CD4-positive, alpha-beta T cell treated with Interferon alpha-2 for 1 hour (primary cell): ENCODE measurements at places on chromosomes 13 and 19.
A peak's percentile ranks its signal among the peaks of the same experiment; 100 is the strongest.

DNA sequence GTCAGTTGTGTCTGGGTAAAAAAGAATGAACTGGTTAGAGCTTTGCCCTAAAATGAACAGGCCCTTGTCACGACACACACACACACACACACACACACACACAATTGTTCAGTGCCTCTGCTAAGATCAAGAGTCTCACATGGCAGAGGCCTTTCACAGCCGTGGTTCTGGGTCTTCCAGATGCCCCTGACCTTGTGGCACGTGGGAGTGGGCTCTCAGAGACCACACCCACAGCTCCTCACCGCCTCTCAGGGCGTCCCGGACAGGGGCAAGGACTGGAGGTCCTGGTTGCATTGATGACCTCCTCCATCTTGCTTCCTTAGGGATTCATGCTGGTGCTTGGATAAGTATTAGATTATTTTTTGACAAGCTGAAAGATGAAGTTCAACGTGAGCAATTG lies 101.0 kb downstream of the HSPH1 start:
- DNase-seq: no peak

- DNase-seq: peak; percentile 27
Observed at GRCh38 chr13:51523082-51523518, 61.2 kb upstream of the WDFY2 start.

GRCh38 chr13:40377783-40378182 lies 288.7 kb downstream of the FOXO1 start:
- DNase-seq: no peak

GRCh38 chr13:46195016-46195415 lies 13.0 kb upstream of the LCP1 start:
- no peak for DNase-seq

- DNase-seq: peak; percentile 50
Observed at GRCh38 chr19:35557539-35558399, 5.7 kb downstream of the ATP4A start.

DNA sequence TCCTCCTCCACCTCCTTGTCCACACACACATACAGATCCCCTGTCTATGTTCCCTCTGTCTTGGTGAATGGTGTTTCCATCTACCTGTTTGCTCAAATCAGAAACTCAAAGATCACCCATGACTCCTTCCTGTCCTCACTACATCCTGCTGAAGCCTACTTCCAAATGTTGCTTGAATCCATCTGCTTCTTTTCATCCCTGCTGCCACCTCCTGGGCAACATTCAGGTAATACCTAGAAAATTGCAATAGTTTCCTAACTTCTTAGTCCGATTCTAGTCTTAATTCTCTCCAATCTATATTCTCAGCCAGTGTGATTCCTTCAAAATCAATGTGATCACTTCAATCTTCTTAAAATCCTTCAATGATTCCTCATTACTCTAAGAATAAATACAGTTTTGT lies 155.5 kb upstream of the STARD13 start:
- DNase-seq: no peak

DNA sequence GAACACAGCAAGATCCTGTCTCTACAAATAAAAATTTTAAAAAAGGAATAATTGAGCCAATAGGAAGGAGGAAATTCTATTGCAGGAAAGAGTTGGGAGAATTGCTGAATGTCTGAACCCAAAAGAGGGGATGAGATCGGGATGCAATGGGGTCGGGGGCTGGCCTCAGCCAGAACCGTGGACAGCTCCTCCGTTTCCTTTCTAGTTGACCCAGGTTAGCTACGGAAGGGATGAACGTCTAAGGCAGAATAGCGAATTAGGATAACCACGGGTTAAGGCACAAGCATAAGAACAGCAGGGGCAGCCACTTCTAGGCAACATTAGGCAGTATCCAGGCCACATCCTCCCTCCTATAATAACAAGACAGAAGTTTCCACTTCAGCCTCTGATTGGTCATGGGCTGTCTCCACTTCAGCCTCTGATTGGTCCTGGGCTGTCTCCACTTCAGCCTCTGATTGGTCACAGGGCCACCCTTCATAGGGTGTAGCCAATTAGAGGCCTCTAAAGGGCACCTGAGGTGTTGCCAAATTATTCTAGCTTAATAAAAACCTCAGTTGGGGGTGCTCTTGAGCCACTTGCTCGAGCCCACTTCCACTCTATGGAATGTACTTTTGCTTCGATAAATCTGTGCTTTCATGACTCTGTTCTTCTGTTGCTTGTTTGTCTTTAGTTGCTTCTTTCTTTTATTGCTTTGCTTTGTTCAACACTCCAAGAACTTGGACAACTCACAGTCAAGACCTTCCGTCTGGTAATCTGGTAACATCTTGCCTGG lies 24.9 kb upstream of the TPM4 start:
- DNase-seq: peak; percentile 63

GRCh38 chr19:12880551-12881171 lies 588 bp downstream of the DNASE2 start:
- no peak for DNase-seq

DNA sequence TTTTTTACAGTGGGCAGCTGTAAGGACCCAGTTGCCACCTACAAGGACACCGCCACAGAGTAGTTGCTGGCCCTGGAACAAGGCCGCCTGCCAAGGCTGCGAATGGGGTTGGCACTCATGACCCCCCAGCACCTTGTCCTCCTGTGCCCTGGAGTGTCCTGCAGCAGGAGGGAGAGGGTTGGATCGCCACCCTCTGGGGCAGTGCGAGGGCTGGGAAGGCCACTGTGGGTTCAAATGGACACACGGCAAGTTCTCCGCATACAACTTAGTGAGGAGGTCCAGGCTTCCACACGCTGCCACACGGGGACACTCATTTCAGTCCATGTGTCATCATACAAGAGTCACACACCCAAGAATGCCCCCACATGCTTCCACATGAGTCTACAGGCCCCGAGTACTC lies 978 bp downstream of the KLK8 start:
- DNase-seq: no peak

DNA sequence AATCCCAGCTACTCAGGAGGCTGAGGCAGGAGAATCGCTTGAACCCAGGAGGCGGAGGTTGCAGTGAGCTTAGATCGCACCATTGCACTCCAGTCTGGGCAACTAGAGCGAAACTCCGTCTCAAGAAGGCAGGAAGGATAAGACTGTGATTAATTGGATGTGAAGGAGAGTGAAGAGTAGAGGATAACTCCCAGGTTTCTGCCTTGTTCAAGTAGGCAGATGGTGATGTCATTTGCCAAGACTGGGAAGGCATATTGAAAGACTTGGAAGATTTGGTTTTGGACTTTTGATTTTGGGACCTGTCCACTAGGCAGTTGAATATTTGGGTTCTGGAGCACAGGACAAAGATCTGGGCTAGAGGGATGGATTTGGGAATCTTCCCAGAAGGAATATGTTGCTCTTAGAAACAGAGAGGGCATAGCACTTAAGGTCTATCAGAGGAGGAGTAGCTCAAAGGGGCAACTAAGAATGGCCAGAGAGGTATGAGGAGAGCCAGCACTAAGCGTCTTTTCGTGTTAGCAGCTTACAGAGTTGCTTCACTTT lies 20.0 kb downstream of the GARRE1 start:
- DNase-seq: no peak

DNA sequence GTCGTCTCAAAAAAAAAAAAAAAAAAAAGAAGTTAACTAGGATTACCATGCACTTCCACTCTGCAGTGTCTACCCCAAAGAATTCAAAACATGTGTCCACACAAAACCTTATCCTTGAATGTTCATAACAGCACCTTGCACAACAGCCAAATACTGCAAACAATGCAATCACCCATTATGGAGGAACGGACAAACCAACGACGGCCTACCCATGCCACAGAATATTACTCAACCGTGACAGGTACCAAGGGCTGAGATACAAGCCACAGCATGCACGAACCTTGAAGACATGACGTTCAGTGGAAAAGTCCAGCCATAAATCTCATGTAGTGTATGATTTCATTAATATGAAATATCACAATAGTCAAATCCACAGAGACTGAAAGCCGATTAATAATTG lies 3.0 kb upstream of the SHISA7 start:
- no peak for DNase-seq

DNA sequence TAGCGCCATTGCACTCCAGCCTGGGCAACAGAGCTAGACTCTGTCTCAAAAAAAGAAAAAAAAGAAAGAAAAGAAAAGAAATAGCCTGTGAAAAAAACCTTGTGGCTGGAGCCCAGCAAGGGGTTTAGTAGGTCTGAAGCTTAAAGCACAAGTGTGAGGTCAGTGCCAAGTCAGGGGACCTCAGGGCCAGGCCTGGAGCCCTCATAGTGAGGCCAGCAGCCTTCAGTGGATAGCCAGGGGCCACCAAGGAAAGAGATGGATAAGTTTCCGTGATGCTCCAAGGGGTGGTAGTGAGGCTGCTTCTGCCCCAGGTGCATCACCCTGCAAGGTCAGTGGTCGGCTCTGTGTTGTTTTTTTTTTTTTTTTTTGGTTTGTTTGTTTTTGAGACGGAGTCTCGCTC lies 12.9 kb downstream of the TINCR start:
- no peak for DNase-seq

GRCh38 chr19:43625918-43626579 lies 6.6 kb upstream of the ZNF428 start:
- no peak for DNase-seq

- DNase-seq: no peak
Observed at GRCh38 chr13:29925457-29926097, 75.2 kb upstream of the UBL3 start.

- no peak for DNase-seq
Observed at GRCh38 chr19:8204961-8205360, 4.2 kb upstream of the CERS4 start.

GRCh38 chr19:4342615-4343369 lies 570 bp upstream of the MPND start:
- peak; percentile 99 for DNase-seq

DNA sequence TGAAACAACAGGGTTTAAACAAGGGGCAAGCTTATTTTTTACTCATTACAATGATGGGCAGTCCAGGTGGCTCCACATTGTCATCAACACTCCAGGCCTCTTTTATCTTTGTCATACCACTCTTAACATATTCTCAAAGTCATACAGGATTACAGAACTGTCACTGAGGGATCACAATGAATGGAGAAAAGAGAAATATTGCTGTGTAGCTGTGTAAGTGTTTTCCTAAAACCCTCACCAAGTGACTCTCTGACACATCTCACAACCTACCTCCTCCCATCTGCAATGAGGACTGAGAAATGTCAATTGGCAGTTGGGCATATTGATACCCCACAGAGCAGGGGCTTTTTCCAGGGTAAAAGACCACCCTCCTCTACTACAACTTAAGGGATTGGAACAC lies 562.1 kb downstream of the TBC1D4 start:
- no peak for DNase-seq

GRCh38 chr13:77696006-77696878 lies 1.2 kb upstream of the SLAIN1 start:
- DNase-seq: peak; percentile 57

- no peak for DNase-seq
Observed at GRCh38 chr13:29718694-29719093, 123.2 kb upstream of the SLC7A1 start.

DNA sequence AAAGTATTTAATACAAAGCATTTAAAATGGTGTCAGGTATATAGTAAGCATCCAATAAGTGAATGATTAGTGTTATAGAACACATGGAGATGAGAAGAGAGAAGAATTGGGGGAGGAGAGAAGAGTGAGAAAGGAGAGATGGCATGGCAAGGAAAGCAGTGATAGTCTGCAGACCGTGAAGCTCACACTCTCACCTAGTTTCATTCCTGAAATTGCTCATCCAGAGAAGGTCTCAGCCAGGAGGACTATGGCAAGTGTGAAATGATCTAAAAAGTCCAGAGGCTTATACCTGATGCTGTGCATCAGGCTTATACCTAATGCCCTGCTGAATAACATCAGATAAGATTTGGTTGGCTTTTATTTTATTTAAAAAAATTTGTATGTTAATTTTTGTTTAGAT lies 351.6 kb upstream of the KLF12 start:
- no peak for DNase-seq

- no peak for DNase-seq
Observed at GRCh38 chr13:34721631-34722595, 220.2 kb upstream of the NBEA start.

DNA sequence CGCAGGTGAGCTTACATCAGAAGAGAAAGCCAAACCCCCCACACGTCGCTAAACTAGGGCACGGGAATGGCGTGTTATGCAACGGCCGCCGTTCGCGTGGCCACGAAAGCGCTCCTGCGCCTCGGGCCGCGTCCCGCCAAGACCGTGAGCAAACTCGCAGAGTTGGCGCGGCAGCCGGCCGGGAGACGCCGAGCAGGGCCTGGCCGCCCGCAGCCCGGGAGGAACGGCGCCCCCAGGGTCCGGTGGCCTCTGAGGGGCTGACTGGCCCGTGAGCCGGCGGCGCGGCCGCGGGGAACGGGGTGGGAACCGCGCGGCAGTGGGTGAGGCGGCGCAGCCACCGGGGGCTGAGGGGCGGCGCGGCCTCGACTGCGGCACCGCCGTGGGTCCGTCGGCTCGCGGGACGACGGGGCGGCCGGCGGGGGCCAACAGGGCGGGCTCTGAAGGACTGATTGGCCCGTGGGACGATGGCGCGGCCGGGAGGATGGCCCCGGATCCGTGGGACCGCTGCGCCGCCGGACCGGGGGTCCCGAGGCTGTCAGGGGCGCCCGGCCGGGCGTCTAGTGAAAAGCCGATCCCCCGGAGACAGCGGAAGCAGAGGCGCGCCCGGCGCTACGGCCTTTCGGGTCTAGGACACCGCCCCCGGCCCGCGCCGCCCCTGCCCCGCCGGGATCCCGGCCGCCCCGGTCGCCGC lies 903 bp downstream of the LATS2 start:
- DNase-seq: no peak

GRCh38 chr19:53132141-53132991 lies at the start of gene ZNF415:
ZNF415 (minus strand) TSS chr19:53132910; CDS start chr19:53122676, 10,234 bp downstream.
- DNase-seq: peak; percentile 67

DNA sequence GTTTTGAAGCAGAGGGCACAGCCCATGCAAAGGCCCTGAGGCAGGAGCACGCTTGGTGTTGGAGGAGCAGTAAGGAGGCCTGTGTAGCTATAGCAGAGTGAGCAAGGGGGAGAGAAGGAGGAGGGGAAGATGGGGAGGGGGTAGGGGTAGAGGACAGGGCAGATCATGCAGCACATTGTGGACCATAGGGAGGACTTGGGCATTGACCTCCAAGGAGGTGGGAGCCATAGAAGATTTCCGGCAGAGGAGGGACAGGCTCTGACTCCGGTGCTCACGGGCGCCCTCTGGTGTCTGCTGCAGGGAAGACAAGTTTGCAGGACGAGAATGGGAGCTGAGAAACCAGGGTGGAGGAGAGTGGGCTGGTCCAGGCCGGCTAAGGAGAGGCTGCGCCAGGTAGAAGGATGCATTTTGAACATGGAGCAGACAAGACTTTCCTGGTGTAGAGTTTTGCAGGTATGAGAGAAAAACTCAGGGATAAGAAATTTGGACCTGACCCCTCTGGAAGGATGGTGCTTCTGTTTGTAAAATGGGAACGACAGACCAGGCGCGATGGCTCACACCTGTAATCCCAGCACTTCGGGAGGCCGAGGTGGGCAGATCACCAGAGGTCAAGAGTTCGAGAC lies 13.7 kb upstream of the CREB3L3 start:
- peak; percentile 86 for DNase-seq

GRCh38 chr13:19685437-19685836 lies 52.0 kb downstream of the MPHOSPH8 start:
- no peak for DNase-seq
